ENCODE measurements at places on chromosomes 7 and 10. TPM values are rescaled to one million over a fixed set of nuclear protein-coding genes. Genes with fewer than 3 reads are reported as not detected.

- no peak for DNase-seq
Observed at GRCh38 chr7:44736896-44737295, 11.8 kb upstream of the ZMIZ2 start.

FGFBP3 gene
- total RNA-seq, result 3.9 TPM

- no peak for DNase-seq
Observed at GRCh38 chr10:126350216-126350992, 37.9 kb downstream of the ADAM12 start.

DNA sequence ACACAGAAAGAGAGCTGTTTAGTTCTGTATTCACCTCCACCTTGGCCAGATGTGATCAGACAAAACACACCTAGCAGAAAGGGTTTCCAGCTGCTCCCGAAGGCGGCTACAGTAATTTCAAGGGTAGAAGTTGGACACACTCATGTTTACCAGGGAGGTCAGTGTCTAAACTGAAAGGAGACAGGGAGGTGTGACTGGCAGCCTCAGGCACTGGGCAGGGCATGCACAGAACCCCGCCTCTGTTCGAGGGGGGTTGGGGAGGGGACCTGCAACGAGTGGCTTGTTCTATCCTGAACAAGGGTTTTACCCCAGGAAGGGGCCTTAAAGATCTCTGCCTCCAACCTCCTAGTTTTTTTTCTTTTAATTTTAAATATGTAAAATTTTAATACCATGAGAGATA lies 49.6 kb downstream of the BPGM start:
- DNase-seq, result no peak

PRLHR gene
- not detected for total RNA-seq

All from activated naive CD8-positive, alpha-beta T cell treated with anti-CD3 and anti-CD28 coated beads for 36 hours (primary cell).